ENCODE measurements at places on chromosomes 5 and 9. TPM values are rescaled to one million over a fixed set of nuclear protein-coding genes. Genes with fewer than 3 reads are reported as not detected.

- peak; percentile 89 for DNase-seq
These were observed 138.9 kb downstream of the RGS3 start for GRCh38 chr9:113602126-113603047.

- DNase-seq, result no peak
These were observed 166.8 kb upstream of the IER5L start for GRCh38 chr9:129344641-129345495.

The CDH12 gene
- total RNA-seq, result not detected

DNA sequence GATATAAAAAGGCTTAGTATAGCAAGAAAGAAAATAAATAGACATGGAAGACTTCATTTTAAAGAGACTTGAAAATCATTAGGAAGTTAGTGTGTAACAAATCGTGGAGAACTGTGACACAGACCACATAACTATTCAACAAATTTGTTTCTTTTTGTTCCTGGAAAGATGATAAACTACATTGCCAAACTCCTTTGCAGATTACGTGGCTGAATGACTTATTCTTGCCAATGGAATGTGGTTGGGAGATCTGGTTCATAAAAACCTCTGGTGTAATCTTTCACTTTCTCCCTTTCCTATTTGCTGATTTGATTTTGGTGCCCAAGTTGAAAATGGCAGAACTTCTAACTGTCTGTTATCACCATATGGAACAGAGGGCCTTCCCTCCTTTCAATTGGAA, 328.9 kb upstream of the MEF2C start:
- DNase-seq, result no peak

Measured in left cardiac atrium (tissue), 4 donors.